Neural crest cell (in vitro differentiated cells): ENCODE measurements at places on chromosomes 16 and 17. TPM values are rescaled to one million over a fixed set of nuclear protein-coding genes. Genes with fewer than 3 reads are reported as not detected.

The XAF1 gene
- total RNA-seq, result not detected in 2 replicates

The TMC5 gene
- not detected in 2 replicates for total RNA-seq

The SCN4A gene
- 1.6 and 1.9 TPM in 2 replicates for total RNA-seq

The ADAM11 gene
- 5.2 and 6.0 TPM in 2 replicates for total RNA-seq

The DOC2A gene
- 5.7 and 6.4 TPM in 2 replicates for total RNA-seq

- peak; percentile 68 for DNase-seq
These were observed at the start of gene CDK5R1 for GRCh38 chr17:32486701-32487472. TSS of gene CDK5R1 (plus strand) at chr17:32486993. CDS start at chr17:32487621, 628 bp downstream.

DNA sequence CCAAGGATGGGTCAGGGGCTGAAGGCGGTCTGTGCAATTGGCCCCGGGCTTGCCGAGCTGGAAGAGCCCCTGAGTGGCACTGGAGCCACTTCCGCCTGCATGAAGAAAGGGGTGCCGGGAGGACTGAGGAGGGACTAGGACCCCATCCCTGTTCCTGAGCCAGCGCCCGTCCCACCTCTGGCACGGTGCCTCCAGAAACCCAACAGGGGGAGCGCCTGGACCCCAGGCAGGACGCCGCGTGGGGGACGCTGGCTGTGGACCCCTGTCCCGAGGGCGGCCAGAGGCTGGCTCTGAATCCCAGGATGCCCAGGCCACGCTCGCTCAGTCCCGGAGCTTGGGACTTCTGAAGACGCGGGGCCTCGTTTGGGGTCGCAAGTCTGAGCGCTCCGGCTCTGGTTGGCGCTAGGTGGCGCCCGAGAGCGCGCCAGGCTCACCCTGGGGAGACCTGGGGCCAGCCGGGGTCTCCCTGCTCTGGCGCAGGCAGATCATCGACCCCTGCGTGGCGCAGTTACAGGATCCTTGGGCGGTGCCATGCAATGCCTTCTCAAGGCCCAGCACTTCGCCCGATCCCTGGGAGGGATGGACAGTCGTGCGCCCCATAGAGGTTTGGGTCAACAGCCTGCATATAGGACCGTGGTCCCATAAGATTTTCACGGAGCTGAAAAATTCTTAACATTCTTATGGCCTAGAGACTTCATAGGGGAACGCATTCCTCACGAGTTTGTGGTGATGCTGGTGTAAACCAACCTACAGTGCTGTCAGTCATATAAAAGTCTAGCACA lies 58.5 kb upstream of the CREBBP start:
- peak; percentile 74 for DNase-seq

- DNase-seq, result no peak
These were observed 287.9 kb downstream of the FTO start for GRCh38 chr16:53991754-53992378.

- peak; percentile 90 for DNase-seq
These were observed at the start of gene HEATR3 for GRCh38 chr16:50065624-50066481. TSS of gene HEATR3 (plus strand) at chr16:50065970. CDS start at chr16:50066132, 162 bp downstream.

DNA sequence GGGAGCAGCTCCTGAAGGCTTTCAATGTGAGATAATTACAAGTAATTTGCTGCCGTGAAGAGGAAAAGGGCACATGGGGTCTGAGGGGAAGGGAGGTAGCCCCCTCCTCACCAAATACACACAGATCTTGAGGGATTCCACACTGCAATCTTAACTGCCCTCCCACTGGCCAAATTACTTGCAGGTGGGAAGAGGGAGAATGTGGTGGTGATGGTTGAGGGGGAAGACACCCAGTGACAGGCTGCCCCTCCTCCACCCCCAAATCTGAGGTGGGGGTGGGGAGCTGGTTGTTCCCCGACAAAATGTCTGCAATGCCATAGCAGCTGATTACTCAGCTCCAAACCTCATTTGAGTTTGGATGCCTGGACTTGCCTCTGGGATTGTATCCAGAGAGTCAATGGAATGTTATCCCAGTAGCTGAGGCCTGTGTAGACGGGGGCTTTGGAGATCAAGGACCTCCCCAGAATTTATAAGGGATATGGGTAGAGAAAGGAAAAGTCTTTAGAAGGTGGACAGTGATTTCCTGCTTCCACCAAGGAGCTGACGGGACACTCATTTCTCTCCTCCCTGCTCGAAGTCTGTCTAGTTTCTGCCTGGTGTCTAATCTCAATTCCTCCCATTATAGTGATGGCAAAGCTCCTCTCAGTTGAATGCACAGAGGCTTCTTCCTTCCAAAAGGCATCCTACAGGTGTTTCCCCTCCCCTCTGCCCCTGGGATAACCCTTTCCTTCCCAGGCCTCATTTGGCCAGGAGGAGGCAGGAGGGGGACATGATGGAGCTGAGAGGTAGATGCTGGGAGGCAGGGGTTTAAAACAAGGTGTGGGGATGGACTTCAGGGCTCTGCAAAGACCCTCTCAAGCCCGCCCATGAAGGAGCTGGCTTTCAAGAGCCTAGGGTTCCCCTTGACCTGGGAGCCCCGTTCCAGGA lies 8.7 kb downstream of the DLX4 start:
- no peak for DNase-seq

DNA sequence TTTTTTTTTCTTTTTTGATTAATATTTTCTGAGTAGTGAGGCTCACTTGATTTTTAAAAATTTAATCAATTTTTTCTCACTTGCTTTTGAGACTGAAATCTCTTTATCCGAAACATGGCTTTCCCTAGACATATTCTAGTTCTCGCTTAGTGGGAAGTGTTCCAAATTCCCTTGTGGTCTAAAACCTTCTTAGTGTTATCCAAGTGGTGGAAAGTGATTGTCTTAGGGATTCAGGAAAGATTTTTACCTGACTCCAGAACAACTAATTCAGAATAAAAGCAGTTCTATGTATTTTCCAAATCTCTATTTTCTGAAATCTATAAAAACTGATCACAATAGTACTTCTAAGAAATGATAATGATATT lies 178.8 kb downstream of the MAP2K6 start:
- no peak for DNase-seq

DNA sequence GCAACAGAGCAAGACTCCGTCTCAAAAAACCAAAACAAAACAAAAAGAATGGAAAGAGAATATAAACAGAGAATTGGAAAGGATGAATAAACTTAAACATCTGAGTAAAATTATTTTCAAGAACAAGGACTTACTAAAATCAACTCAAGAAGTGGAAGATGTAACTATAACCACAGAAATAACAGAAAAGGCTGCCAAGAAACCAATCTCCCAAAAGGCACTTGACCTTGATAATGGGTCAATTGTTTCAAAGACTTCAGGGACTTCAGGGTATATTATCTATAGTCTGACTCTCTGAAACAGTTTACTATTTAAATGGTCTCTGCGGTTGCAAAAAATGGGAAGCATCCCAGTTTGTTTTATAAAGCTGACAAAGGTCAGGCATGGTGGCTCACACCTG lies 35.1 kb downstream of the VPS53 start:
- no peak for DNase-seq

DNA sequence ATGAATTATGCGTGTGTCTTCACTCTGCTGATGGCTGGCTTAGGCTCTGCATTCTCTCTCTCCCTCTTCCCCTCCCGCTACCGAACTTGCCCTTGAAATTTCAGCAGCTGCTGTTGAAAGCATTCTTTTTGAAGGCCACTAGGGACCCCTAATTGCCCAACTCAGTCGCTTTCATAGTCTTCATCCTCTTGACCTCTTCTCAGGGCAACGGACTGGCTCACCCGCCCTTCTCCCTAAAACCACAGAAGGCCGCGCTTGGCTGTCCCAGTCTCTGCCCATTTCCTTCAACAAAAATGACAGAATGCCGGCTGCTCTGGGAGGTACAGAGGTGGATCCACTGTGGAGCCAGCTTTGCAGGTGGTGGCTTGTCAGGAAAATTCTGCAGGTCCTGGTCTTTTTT lies 21.0 kb upstream of the FMNL1 start:
- DNase-seq, result no peak

DNA sequence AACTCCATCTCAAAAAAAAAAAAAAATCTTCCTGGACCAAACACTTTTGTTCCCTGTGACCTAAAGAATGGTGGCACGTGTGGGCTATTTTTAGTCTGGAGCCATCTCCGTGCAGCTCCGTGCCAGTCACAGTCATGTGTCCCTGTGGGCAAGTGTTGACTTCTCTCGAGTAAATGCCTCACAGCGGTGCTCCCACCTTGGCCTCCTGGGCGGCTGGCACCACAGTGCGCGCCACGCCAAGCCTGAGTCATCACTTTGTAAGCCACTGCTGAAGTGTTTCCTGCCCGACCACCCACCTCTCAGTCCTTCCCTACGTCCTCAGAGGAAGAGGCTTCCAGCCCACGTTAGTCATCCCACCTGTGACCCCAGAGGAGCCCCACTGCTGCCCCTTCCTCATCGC lies 10.9 kb upstream of the HEXD start:
- DNase-seq, result no peak

DNA sequence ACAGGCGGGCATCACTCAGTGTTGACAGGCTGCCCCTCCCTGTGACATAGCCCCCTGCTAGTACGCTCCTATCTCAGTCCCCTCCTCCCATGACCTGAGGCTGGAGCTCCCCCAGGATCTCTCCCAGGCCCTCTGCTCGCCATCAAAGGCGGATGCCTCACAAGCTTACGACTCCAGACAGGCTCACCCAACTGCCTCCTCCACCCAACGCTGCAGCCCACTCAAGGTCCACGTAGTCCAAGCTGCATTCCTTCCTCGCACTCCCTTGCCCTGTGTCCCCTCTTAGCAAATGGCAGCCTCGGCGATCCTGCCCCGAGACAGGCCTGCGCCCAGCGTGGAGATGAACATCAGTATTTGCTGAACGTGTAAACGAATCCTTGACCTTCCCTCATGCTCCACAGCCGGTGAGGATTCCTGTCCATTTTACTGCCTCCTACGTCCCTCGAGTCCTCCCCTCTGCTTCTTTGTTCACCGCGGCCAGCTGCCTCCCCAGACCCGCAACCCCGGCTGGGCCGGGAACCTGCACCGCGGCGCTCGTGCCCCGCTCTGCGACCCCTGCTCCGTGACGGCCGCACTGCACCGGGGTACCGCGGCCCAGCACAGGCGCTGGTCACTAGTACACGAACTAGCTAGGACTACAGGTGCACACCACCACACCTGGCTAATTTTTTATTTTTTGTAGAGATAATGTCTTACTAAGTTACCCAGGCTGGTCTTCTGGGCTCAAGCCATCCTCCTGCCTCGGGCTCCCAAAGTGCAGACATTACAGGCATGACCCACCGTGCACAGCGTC lies 838 bp upstream of the TMEM97 start:
- peak; percentile 36 for DNase-seq

DNA sequence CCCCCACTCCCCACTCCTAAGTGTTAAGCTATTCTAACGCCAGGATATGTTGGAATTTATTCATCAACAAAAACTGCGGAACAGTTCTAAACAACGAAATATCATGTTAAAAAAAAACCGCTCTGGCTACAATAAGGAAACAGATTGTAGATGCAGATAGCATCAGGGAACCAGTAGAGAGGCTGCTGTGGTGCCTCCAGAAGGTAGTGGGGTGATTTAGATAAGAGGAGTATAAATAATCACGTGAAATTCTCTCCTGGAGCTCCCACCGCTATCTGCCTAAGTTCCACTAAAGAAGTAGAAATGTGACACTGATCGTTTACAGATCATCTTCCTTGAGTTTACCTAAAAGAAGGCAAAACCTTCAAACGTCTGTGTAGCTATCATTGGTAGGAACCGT lies 8.0 kb downstream of the AHSP start:
- DNase-seq, result no peak

GRCh38 chr17:45170931-45171337 lies 9.3 kb downstream of the HEXIM2 start:
- no peak for DNase-seq

DNA sequence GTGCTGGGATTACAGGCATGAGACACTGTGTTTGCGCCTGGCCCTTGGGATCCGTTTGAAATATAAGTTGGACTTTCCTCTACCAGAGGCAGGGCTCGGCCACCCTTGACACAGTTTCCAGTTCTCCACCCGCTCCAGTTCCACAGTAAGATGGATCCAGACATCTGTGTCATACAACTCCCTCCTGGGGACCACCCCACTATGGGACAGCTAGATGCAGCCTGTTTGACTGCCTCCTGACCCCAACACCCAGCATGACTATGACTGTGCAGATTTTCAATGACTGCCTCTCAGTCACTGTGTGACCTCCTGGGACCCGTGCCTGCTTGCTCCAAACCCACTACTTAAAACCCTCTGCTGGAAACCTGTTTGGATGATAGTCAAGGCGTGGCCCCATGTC lies 166.7 kb downstream of the IRF8 start:
- DNase-seq, result no peak

DNA sequence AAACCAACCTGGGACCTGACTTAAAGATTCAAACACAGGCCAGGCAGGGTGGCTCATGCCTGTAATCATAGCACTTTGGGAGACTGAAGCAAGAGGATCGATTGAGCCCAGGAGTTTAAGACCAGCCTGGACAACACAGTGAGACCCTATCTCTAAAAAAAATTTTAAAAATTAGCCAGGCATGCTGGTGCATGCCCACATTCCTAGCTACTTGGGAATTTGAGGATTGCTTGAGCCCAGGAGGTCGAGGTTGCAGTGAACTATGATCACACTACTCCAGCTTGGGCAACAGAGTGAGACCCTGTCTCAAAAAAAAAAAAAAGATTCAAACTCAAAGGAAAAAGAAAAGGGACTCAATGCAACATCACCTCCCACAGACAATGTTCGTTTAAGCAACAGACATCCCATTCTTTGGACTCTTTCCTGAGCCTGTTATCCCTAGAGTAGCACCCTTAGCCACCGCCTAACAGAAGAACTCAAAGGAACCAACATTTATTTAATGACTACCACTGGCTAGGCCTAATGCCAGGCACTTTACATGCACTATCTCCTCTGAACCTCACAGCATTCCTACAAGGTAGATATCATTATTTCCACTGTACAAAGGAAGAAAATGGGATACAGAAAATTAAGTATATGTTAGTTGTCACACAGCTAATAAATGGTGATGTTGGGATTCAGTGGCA lies 12.7 kb downstream of the MYO18A start:
- DNase-seq, result no peak

DNA sequence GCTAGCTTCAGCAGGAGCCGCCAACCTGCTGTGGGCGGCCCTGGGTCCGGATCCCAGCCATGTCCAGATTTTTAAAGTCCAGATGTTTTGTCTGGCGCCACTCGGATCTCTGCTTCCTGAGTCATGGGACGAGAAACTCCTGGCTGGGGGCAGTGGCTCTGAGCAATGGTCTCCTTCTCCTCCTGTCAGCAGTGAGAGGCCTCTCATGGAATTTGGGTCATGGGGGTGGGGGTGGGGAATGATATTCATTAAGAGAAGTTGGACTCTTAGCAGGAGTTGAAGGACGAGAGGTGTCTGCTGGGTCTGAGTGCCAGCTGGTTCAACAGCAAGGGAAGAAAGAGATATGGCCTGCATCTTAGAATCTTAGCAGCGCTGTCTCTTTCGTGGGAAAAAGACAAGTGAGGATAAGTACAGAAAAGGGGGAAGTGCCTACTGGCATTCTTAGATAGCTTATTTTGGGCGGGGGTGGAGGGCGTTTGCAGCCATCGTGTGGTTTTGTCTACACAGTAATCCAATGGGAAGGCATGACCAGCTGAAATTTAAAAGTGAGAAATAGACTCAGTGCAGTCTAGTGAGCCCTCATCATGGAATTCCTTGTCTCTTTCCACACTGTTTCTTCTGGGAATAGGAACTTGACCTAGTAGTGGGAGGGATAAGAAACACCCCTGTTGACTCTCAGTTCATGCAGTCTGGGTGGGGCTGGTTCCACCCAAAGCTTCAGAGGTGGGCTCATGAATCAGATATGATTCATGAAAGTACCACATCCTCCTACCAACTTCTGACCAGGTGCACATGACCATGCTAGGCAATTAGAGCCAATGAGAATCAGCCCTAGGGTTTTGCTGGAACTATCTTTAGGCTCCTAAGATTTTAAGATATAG lies 80.5 kb downstream of the MYH13 start:
- DNase-seq, result no peak

- DNase-seq, result peak; percentile 10
These were observed 3.2 kb downstream of the CBX4 start for GRCh38 chr17:79835953-79836509.
